Left ventricle myocardium inferior (tissue), 1 donor: ENCODE measurements at places on chromosomes 2 and 18. TPM values are rescaled to one million over a fixed set of nuclear protein-coding genes. Genes with fewer than 3 reads are reported as not detected.

- no peak for DNase-seq
Observed at GRCh38 chr2:23801396-23801795, 125.5 kb downstream of the ATAD2B start.

- peak; percentile 27 for DNase-seq
Observed at GRCh38 chr2:219737270-219737691, 109.9 kb downstream of the SLC4A3 start.

BOK gene
- total RNA-seq, result 2.4 TPM

GRCh38 chr2:102114851-102115497, 27.6 kb upstream of the IL1R1 start:
- DNase-seq, result no peak

DNA sequence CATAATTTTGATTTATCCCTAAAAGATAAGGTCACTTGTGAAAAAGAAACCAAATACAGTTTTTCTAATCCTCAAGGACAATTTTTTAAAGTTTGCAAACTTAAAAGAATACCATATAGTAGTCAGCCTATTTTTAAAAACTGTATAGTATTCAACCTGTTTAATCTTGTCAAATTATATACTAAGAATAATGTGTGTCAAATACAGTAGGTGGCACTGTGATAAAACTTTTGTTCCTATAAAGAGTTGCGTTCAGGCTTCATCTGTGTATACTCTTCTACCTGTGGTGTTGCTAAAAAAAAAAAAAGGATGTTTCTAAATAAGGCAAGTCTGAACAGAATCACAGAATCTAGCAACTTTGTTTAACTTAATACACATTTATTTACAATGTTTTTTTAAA, 68.6 kb downstream of the CCDC138 start:
- DNase-seq, result no peak

DNA sequence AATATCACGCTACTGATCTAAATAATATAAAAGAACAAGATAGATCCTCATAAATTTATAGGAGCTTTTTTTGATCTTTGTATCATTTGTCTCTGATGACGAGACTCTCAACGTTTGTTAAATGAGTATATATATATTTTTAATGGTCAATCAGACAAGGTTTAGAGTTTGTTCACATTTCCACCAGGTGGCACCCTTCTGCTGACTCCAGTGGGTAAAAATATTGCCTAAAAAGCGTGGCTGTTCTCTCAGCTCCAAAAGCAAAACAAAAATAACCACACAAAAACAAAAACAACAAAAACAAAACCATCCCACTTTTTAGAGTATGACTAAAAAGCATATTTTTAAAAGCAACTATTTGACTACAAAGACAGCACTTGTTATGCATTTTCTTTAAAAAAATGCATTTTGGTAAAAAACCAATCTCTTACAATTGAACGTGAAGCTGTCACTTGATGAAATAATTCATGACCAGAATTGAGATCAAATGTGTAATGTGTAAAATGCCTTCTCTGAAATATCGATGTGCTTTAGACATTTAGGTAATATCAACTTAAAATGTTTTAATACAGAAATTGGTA, 723.2 kb downstream of the DPP10 start:
- DNase-seq, result no peak

GRCh38 chr2:241904791-241905710, 35.5 kb downstream of the RTP5 start:
- DNase-seq, result no peak

- DNase-seq, result no peak
Observed at GRCh38 chr18:2223849-2224248, 347.5 kb downstream of the METTL4 start.

- DNase-seq, result peak; percentile 74
Observed at GRCh38 chr2:233061591-233062450, 1.7 kb downstream of the INPP5D start.

GRCh38 chr2:36335597-36335996, 20.0 kb upstream of the CRIM1 start:
- no peak for DNase-seq

PCGF1 gene
- total RNA-seq, result 20.2 TPM

- no peak for DNase-seq
Observed at GRCh38 chr18:5874336-5874735, 21.0 kb downstream of the TMEM200C start.

- no peak for DNase-seq
Observed at GRCh38 chr2:195642027-195642678, 14.9 kb upstream of the SLC39A10 start.

GRCh38 chr2:1752751-1753150, 8.4 kb upstream of the PXDN start:
- DNase-seq, result no peak

- DNase-seq, result no peak
Observed at GRCh38 chr2:41937464-41937906, 110.3 kb upstream of the PKDCC start.

TMEM131 gene
- 28.9 TPM for total RNA-seq

CYP27A1 gene
- 6.7 TPM for total RNA-seq
